ENCODE measurements at places on chromosomes 1 and 21. TPM values are rescaled to one million over a fixed set of nuclear protein-coding genes. Genes with fewer than 3 reads are reported as not detected.

DNA sequence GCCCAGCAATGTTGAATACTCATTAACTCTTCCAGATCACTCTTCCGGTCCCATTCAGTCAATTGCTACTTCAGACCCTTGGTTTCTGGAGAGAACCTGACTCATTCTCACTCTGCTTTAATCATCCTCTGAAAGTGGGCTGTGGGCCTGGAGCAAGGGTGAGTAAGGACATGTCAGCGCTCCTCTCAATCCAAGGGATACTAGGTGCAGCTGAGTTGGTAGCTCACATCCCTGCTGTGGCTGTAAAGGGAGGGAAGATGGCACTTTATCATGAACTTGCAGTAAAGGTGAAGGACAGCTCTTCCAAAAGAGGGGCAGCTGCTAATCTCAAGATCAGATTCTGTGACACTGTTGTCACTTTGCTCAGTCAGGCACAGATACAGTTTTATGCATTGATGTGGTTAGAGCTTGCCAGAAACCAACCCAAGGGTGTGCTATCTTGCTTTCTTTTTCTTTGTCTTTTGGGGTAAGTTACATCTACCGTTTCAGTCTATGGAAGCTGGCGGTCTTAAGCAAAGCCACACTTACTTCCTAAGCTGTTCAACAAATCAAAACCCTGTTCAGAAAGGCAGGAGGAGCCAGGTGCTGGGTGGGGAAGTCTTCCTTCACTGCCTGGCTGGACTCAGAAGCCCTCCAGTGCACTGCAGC, 26.5 kb upstream of the NTPCR start:
- no peaks in the 10 kb centered on the region for H3K36me3 ChIP-seq
- peak overlapping the region; percentile 73 for H3K4me3 ChIP-seq
- no peaks in the 10 kb centered on the region for H3K27me3 ChIP-seq
- peak; percentile 68 for DNase-seq
- peaks cover 41% of the 10 kb centered on the region for H3K4me1 ChIP-seq

- H3K36me3 ChIP-seq, result no peaks in the 10 kb centered on the region
- no peak overlapping the region for H3K27ac ChIP-seq
- no peak overlapping the region for H3K4me3 ChIP-seq
- H3K27me3 ChIP-seq, result peaks cover 17% of the 10 kb centered on the region
- no peak for DNase-seq
Measured at GRCh38 chr1:156073740-156074139, 8.5 kb downstream of the MEX3A start.

GRCh38 chr1:204791453-204792353, 79.0 kb upstream of the NFASC start:
- H3K36me3 ChIP-seq, result no peaks in the 10 kb centered on the region
- H3K4me3 ChIP-seq, result no peak overlapping the region
- no peaks in the 10 kb centered on the region for H3K4me1 ChIP-seq

Gene FAM177B
- not detected for total RNA-seq

Data from activated T-cell treated with anti-CD3 and anti-CD28 coated beads, Interleukin-2, amount 50 U/mL, for 72 hours (primary cell).